ENCODE measurements at places on chromosomes 11 and 22.

GRCh38 chr11:77071077-77071476, 4.3 kb downstream of the CAPN5 start:
- DNase-seq: no peak

DNA sequence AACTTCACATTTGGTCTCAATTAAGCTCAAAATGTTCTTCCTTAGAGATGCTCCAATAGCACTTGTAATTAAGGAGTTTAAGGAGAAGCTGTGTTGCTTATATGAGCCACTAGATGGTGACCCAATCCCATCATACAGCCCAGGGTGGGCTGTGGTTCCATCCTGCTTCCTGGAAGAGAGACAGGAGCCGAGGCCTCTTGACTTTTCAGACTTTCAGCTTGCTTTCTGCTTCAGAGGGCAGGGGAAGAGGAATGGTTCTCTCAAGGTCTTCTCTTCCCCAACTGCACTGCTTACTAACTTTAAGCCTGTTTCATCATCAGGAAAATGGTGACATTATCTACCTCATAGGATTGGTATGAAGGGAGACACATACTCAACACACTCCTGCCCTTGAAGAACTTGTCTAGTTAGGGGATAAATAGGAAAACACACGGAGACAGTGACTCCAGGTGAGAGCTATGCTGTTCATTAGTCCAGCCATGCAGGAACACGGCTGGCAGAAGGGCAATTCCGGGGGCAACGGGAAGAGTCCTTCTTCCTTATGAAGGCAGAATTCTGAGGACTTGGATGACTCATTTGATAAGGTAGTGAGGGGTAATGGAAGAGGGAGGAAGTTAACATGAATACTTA, 20.1 kb downstream of the TMEM218 start:
- peak; percentile 32 for DNase-seq

DNA sequence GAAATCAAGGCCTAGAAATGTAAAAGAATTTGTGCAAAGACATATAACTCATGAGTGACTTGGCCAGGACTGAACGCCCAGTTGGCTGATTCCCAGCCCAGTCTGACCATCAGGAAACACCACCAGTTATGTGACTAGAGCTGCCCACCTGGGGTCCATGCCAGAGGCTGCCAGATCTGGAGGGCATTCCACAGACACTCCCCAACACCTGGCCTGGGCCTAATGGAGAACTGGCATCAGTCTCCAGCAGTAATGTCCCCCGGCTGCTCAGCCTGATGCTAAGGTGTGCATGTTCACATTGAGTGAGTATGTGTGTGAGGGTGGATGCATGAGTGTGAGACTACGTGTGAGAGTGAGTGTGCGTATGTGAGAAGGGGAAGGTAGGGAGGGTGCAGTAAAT, 15.7 kb downstream of the PLAAT3 start:
- no peak for DNase-seq

- no peak for DNase-seq
These were observed 37.1 kb downstream of the MCM5 start for GRCh38 chr22:35437049-35437448.

- DNase-seq: no peak
These were observed 581 bp upstream of the EIF3L start for GRCh38 chr22:37848587-37849088.

DNA sequence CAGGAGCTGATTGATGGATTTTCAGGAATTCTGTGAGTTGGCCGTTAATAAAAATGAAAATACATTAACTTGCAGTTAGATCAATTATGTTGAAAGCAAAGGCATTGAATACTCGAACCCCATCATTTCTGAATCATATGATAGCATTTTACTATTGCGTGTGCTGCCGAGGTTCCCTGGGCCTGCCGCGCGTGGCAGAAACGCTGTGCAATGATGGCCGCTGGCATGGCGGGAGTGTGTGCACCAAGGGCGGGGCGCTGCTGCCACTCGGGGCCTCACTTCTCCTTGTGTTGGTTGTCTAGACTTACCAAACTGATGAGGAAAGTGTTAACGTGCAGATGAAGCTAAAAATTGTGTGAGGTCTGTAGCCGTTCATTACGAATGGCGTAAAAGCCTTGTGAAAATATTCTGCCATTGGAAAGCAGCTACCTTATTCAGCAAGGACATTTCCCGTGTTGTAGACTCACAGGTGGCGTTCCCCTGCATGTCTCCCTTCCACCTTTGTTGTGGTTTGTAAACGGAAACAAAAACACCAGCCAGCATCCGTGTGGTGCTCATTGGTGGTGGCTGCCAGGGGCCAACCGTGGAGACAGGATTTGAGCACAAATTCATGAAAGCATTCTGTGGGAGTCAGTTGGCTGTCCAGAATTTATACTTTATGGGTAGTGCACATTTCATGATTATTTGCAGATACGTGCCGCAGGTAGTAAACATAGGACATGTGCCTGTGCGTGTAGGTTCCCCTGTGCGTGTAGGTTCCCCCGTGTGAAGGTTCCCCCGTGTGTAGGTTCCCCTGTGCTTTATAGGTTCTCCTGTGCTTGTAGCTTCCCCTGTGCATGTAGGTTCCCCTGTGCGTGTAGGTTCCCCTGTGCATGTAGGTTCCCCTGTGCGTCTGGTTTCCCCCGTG, 5.9 kb upstream of the GRAMD4 start:
- no peak for DNase-seq

- DNase-seq: no peak
These were observed 67.1 kb upstream of the WNT7B start for GRCh38 chr22:46043816-46044620.

All from AG09309 (cell line).